ENCODE measurements at places on chromosomes 5 and 9.

GRCh38 chr9:126564716-126565115, 49.0 kb upstream of the LMX1B start:
- DNase-seq: no peak

- no peak for DNase-seq
Measured at GRCh38 chr5:156582193-156582598, 255.2 kb downstream of the SGCD start.

- DNase-seq: no peak
Measured at GRCh38 chr9:133943781-133944745, 48.1 kb downstream of the VAV2 start.

GRCh38 chr9:96419691-96419969, 1.5 kb upstream of the ZNF367 start:
- no peak for DNase-seq

DNA sequence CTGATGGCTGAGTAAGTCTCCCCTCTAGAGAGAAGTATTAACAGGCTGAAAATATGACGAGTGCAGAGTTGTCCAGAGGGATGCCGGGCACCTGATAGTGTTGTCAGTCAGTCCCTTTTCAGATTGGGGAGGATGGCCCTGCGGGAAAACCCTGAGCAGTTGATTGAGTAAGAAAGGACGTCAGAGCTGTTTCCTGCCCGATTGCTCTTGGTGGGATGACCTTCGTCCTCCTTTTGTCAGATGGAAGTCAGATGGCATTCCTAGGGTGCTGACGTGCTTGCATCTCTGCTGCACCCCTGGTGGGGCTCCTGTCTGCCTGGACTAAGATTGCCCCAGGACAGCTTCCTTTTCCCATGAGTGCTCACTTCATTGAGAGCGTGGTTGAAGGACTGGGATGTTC, 9.8 kb downstream of the ZNF354B start:
- DNase-seq: no peak

DNA sequence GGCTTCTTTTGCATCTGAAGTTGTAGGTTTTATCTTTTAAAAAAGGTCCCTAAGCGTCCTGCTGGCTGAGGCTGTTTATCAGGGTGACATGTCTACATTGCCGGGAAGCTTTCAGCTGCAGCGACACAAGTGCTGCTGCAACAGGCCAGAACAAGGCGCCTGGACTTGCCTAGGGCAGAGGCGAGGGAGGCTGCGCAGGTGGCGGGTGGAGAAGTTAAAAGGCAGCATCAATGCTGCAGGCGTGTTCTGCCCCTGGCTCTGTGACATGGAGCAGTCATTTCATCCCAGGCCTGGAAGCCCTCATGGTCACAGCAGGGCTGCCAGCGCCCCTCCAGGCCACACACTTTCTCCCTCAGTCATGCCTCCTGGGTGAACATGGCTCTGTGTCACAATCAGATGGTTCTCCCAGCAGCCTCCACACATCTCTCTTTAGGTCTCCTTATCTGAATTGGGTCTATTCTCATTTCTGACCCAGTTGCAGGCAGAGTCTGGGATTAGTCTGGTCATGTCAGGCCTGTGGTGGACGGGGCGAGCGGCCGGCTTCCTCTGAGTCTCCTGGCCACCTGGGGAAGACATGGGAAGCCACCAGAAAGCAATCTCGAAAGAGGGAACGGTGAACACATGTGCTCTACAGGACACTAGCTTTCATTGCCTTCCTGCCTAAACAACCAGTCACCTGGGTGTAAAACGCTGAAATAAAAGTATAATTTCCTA, 41.3 kb downstream of the IRX2 start:
- DNase-seq: no peak

- no peak for DNase-seq
Measured at GRCh38 chr5:28493456-28493855, 1455.1 kb upstream of the CDH9 start.

GRCh38 chr5:37207802-37208201, 41.4 kb downstream of the CPLANE1 start:
- DNase-seq: no peak

GRCh38 chr5:110354915-110355644, 371.4 kb downstream of the TMEM232 start:
- DNase-seq: no peak

GRCh38 chr9:138099803-138100598, 222.4 kb downstream of the CACNA1B start:
- DNase-seq: no peak

- DNase-seq: no peak
Measured at GRCh38 chr9:110895147-110895905, 142.9 kb downstream of the LPAR1 start.

- no peak for DNase-seq
Measured at GRCh38 chr5:122906768-122907167, 61.4 kb downstream of the SNX24 start.

DNA sequence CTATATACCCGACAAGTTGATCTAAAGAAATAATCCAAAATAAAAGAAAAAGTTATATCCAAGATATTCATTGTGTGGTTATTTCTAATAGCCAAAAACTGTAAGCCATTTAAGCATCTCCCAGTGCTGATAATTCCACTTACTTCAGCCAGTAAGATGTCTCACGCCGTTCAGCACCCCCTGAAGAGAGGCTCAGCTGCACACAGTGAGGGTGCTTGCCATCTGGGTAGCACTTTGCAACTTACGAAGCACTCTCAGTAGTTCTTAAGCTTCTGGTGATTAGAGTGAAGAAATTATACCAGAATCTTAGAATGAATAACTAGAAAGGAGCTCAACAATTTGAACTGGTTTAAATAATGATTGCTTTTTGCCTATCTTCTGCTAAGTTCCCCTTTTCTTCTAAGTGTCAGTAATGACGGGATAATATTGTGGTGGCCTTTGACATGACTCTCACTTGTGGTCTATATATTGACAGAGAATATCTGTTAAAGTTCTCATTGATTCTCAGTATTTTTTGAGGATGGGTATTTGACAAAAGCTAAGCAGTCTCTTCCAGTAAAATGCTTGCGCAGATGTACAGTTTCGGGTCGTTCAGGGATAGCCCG, 26.2 kb upstream of the LTC4S start:
- no peak for DNase-seq

- peak; percentile 76 for DNase-seq
Measured at GRCh38 chr5:150560401-150561191, 52.7 kb downstream of the NDST1 start.

DNA sequence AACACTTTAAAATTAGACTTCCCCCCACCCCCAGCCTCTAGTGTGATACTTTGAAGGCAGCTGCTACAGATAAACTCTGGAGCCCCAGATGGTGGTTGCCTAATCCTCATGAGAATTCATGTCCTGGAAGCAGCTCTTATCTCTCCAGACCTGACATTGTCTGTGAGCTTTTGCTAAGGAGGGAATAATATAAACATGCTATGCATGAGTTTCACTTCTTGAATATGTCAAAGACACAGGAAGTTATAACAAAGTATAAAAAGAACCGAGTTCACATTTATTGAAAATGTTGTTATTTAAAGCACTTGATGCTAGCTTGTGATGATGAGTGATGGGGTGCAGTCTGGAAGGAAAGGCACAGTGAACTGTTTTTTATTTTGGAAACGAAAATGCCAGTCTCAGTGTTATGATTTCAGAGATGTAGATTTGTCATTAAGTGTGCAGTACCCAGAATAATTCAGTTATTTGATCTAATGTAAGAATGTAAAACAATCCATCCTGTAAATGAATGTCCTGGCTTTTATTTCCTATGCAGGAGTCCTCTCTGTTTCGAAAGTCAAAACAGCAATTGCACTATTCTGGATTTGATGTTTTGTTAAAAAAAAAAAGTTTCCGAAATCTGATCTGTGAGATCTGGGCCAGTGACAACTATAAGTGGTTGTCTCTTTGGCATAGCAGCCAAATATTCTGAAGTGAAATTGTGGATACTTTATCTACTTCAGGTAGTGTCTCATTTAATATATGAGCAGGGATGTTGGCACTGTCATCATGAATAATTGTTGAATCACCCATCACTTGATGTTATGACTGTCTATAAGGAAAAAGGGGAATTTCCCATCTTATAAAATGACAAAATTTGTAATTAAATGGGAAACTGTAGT, 77.0 kb downstream of the ZCCHC7 start:
- no peak for DNase-seq

DNA sequence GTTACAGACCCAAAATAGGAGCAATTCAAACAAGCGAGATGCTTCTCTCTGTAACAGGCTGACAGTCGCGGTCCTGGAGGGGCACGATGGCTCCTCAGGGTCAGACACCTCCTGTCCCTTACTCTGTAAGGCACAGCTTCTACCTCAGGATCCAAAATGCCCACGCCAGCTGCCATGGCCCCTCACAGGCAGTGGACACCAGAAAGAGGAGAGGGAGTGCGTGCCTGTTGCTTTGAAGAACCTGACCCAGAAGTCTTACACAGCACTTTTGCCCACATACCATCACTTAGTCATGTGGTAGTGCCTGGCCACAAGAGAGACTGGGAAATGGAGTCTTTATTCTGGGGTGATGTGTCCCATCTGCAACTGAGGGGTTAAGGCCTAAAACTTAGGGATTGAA, 11.6 kb upstream of the ABL1 start:
- no peak for DNase-seq

DNA sequence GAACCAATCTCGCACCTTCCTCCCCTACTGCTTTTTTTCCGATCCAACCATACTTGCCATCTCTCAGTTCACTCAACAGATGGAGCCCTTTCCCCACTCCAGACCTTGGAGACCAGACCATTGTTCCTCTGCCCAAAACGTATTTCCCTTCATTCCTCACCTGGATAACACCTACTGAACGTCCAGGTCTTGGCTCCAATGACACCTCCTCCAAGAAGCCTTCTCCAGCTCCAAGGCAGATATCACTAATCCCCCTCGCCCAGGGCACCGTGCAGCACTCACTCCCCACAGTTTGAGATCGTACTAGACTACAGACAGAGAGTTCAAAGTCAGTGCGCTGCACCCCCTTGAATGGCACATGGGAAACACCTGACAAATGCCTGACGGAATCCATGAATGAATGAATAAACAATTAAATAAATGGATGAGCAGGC, 47.1 kb upstream of the AKNA start:
- DNase-seq: no peak

- DNase-seq: no peak
Measured at GRCh38 chr5:163649514-163649913, 144.1 kb downstream of the MAT2B start.

DNA sequence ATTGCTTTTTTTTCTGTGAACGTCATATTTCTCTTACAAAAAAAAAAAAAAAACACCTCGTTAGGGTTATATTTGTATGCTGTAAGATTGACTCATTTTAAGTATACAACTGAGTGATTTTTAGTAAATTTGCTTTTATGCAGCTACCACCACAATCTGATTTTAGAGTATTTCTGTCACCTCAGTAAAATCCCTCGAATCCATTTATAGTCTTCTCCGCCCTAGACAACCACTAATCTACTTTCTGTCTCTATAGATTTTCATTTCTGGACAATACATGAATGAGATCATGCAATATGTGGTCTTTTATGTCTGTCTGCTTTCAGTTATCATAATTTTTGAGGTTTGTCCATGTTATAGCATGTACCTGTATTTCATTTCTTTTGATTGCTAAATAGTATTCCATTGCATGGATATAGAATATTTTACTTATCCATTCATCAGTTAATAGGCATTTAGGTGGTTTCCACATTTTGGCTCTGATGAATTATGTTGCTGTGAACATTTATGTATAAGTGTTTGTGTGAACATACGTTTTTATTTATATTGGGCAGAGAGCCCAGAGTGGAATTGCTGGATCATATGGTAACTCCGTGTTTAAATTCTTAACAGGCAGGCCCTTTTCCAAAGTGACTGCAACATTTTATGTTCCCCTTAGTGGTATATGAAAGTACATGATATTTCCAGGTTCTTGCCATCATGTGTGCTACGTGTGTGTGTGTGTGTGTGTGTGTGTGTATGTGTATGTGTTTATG, 171.4 kb downstream of the SGCD start:
- DNase-seq: no peak

DNA sequence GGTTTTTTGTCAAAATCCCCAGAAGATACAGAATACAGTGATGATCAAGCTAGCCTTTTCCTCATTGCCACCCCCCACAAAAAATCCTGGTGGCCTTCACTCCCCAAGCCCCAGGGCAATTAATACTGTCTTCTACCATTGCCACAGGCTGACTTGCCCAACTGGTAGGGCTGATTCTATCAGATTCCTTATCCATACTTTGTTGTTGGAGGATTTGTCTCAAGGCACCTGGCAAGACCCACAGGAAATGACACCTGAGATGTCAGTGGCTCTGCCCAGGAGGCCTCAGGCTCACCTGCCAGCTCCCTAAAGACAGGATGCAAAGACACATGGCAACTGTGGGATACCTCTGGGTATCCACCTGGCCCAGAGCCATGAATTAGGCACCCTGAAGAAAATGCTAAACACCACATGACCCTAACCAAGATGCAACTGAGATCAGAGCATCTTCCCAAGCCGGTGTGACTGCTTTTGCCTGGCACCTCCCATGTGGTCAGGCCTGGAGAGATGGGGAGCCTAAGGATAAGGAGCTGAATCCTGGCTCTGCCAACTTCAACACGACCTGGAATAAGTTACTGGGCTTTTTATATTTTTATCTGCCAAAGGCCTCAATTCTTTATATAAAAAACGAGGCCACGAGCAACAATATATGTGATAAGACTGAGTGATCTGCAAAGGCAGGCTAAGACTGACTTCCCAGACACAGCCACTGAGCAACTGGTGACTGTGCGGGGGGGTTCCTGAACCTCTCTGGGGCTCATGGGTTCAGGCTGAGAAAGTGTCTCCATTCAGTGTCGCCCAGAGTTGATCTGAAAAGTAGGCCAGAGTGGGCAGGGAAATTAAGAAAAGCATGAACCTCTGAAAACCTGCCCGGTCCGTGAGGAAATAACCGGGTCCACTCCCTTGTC, 944 bp downstream of the ATOX1 start:
- DNase-seq: no peak

DNA sequence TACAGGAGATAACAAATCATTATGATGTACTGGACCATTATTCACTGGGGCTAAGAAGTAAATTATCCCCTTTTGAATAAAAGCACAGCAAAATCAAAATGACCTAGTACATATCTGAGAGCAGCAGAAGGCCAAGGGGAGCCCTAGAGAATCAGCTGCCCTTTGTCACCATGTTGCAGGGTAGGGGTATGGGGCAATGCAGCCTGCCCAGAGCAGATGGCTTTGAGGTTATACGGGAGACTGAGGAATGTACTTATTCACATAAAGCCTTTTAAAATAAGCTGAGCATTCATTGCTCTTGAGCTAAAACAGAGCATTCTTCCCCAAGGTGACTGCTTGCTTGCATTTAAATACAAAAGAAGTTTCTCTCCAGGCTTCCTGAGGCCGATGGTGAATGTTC, 2.6 kb upstream of the TNFAIP8 start:
- DNase-seq: no peak

DNA sequence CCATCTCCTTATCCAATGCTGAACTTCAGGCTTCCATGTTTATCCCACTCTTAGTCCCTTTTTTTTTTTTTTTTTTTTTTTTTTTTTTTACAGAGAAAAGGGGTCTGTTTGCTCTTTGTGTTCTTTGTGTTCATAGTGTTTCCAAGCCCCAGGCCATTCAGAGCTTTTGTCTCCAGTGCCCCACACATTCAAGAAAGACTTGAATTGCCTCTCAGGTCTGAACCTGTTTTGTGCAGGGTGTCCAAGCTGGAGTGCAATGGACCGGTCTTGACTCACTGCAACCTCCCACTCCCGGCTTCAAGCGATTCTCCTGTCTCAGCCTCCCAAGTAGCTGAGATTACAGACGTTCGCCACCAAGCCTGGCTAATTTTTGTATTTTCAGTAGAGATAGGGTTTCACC, 191.2 kb downstream of the PALM2AKAP2 start:
- no peak for DNase-seq

- no peak for DNase-seq
Measured at GRCh38 chr5:142981475-142981874, 211.3 kb downstream of the ARHGAP26 start.

- DNase-seq: no peak
Measured at GRCh38 chr9:35267710-35268109, 105.9 kb downstream of the UNC13B start.

Measured in stimulated activated CD8-positive, alpha-beta memory T cell treated with anti-CD3 and anti-CD28 coated beads, Interleukin-4, amount 100 ng/mL, for 1 hour (primary cell).